ENCODE measurements at places on chromosomes 5 and 9. TPM values are rescaled to one million over a fixed set of nuclear protein-coding genes. Genes with fewer than 3 reads are reported as not detected.
A peak's percentile ranks its signal among the peaks of the same experiment; 100 is the strongest.

The SHB gene
- total RNA-seq: 29.7 TPM

The LECT2 gene
- not detected for total RNA-seq

The ISL1 gene
- not detected for total RNA-seq

The PCAT7 gene
- not detected for total RNA-seq

The ADGRD2 gene
- total RNA-seq: not detected

The JAKMIP2 gene
- total RNA-seq: 0.91 TPM

- no peak for DNase-seq
- peaks cover 22% of the 10 kb centered on the region for H3K4me1 ChIP-seq
- peaks cover 17% of the 10 kb centered on the region for H3K27me3 ChIP-seq
- no peak overlapping the region for H3K4me3 ChIP-seq
- no peaks in the 10 kb centered on the region for H3K36me3 ChIP-seq
These were observed 1.9 kb downstream of the FLT4 start for GRCh38 chr5:180647465-180647864.

- H3K36me3 ChIP-seq: no peaks in the 10 kb centered on the region
- H3K27ac ChIP-seq: no peak overlapping the region
- no peaks in the 10 kb centered on the region for H3K27me3 ChIP-seq
- no peak overlapping the region for H3K4me3 ChIP-seq
- H3K4me1 ChIP-seq: no peaks in the 10 kb centered on the region
- no peak for DNase-seq
These were observed 471.8 kb downstream of the BNC2 start for GRCh38 chr9:16398691-16399090.

DNA sequence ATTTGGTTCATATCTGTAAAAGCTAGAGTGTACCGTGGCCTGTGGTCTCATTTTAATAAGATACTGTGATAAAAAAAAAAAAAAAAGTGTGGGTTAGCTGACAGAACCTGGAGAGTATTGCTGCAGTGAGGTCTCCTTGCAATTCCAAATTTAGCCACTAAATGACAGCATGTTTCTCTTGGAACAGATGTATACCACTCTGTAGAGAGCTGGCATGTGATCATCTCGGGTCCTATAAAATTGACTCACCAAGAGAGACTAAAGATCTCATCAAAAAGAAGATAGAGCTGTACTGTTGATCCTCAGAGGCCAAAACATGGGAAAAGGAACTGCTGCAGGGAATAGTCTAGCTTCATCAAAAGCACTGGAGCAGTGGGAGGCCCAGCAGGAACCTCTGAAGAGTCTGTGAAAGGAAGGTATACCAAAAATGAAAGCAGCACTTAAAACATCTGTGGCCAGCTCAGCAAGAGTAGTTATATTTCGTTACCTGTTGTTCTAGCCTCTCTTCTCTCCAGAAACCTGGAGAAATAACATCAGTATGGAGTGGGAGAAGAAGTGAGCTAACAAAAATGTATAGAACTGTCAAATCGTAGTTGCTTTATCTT is 826.8 kb downstream of the EFNA5 start:
- H3K36me3 ChIP-seq: no peaks in the 10 kb centered on the region
- no peaks in the 10 kb centered on the region for H3K4me1 ChIP-seq
- no peaks in the 10 kb centered on the region for H3K27me3 ChIP-seq
- DNase-seq: no peak
- H3K27ac ChIP-seq: no peak overlapping the region

GRCh38 chr9:107780960-107781359 is 291.4 kb upstream of the KLF4 start:
- H3K4me3 ChIP-seq: no peak overlapping the region
- peaks cover 4% of the 10 kb centered on the region for H3K4me1 ChIP-seq
- no peak for DNase-seq
- no peaks in the 10 kb centered on the region for H3K27me3 ChIP-seq

GRCh38 chr5:174175716-174176268 is 130.3 kb downstream of the NSG2 start:
- no peak overlapping the region for H3K27ac ChIP-seq
- no peaks in the 10 kb centered on the region for H3K27me3 ChIP-seq
- H3K36me3 ChIP-seq: no peaks in the 10 kb centered on the region

- H3K4me3 ChIP-seq: no peak overlapping the region
- H3K27ac ChIP-seq: no peak overlapping the region
- H3K27me3 ChIP-seq: no peaks in the 10 kb centered on the region
- H3K4me1 ChIP-seq: no peaks in the 10 kb centered on the region
- H3K36me3 ChIP-seq: no peaks in the 10 kb centered on the region
These were observed 135.9 kb downstream of the MACROH2A1 start for GRCh38 chr5:135263022-135263668.

DNA sequence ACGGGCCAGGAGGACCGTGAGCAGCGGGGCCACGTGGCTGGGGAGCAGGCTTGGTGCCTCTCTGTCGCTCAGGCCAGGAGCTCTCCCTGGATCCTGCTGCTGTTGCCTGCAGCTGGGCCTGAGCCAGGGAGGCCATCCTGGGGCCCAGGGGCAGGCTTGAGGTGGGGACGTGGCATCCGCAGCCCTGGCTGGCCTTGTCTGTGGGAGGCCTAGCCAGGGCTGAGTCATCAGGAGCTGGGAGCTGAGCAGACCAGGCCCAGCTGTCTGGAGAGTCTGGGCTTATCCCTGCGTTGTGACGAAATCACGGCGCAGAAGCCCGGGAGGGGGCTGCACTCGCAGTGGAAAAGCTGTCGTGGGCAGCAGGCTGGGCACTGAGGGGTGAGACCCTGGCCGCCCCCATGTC is 138.8 kb upstream of the COL5A1 start:
- peak overlapping the region; percentile 26 for H3K27ac ChIP-seq
- H3K27me3 ChIP-seq: peaks cover 13% of the 10 kb centered on the region
- H3K4me3 ChIP-seq: no peak overlapping the region
- H3K4me1 ChIP-seq: peaks cover 10% of the 10 kb centered on the region
- no peaks in the 10 kb centered on the region for H3K36me3 ChIP-seq

- no peaks in the 10 kb centered on the region for H3K4me1 ChIP-seq
- no peak overlapping the region for H3K4me3 ChIP-seq
- no peaks in the 10 kb centered on the region for H3K27me3 ChIP-seq
- DNase-seq: no peak
- no peak overlapping the region for H3K27ac ChIP-seq
These were observed 235.7 kb downstream of the TUSC1 start for GRCh38 chr9:25442526-25442925.

- no peaks in the 10 kb centered on the region for H3K36me3 ChIP-seq
- no peak overlapping the region for H3K4me3 ChIP-seq
- no peaks in the 10 kb centered on the region for H3K27me3 ChIP-seq
- H3K27ac ChIP-seq: no peak overlapping the region
These were observed 352.6 kb upstream of the TRPC7 start for GRCh38 chr5:136717917-136718316.

Data from upper lobe of left lung (tissue), 6 donors.